Muscle of back (tissue), 13 donors: ENCODE measurements at places on chromosomes 2 and 18.
A peak's percentile ranks its signal among the peaks of the same experiment; 100 is the strongest.

- DNase-seq, result no peak
These were observed at the start of gene HRH4 for GRCh38 chr18:24460388-24460787. TSS of gene HRH4 (plus strand) at chr18:24460637. CDS start at chr18:24460729, 92 bp downstream.

DNA sequence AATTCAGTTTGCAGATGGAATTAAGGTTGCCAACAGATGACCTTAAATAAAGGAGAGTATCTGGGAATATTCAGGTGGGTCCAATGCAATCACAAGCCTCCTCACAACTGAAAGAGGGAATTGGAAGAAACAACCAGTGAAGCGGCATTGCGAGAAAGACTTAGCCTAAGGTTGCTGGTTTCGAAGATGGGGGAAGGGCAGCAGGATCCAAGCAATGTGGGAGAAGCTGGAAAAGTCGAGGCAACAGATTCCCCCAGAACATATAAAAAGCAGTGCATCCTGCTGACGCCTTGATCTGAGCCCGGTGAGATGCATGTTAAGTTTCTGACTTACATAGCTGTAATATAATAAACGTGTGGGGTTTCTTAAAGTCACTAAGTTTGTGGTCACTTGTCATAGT is 162.5 kb downstream of the NDUFA10 start:
- DNase-seq, result no peak

- DNase-seq, result no peak
These were observed 32.4 kb downstream of the IL18R1 start for GRCh38 chr2:102387763-102388546.

GRCh38 chr18:4921548-4921947 is 275.5 kb downstream of the AKAIN1 start:
- no peak for DNase-seq

GRCh38 chr2:153780241-153780640 is 91.5 kb upstream of the GALNT13 start:
- DNase-seq, result no peak

DNA sequence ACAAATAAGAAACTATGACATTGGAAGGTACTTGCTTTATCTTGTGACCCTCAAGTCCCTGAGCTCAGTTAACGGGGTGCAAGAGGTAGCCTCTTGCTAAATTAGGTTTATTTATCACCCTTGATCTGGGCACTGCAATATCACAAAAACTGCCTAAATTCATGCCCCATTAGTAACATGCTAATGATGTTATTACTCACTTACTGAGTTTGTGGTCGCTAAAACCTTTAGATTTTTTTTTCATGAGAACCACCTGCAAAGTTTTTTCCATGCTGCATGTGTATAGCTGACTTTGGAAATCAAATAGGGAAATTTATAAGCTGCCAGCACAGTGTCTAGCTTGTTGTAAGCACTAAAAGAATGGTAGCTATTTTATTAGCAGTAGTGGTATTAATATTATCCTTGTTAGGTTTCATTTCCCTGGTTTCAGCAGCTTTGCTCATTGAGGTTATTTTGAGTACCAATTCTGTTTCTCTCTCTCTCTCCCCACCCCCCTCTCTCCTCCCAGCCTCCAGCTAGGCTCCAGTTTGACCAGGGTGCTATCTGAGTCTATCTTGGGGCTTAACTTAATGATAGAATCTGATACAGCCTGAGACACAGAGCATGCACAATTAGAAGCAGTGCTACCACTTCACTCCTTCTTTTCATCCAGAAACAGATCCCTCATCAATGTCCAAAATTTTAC is 88.7 kb upstream of the ATP8B1 start:
- no peak for DNase-seq

DNA sequence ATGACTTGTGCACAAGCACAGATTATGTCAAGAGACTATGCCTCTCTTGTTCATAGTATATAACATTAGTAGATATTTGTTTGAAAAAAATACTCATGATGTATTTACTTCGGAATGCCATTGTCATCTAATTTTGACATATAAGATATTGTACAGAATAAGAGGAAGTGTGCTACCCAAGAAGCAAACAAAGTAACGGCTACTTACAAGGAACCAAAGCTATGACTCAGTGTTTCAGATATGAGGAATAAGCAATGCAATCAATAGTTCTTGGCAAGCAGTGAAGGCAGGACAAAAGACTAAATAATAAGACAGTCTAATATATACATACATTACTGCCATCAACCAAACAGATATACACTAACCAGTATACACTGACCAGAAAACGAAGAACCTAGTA is 256.3 kb downstream of the CCDC178 start:
- no peak for DNase-seq

- DNase-seq, result no peak
These were observed 17.5 kb downstream of the SMAD2 start for GRCh38 chr18:47912794-47913585.

DNA sequence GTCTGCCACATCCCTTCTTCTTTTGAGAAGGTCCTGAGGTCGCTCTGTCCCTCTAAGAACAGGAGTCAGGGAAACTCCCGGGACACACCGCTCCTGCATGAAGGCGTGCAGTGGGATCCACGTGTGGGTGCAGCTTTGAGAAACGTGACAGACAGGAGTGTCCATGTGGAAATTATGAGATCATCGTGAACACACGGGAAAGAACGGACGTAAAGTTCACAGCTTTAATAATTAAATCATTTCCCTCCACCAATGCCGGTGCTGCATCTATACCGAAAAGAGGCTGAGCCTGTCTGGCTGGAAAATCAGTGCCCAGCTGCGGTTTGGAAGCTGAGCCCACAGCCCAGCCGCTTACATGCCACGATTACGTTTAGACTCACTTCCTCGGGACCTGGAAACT is 372.4 kb upstream of the SALL3 start:
- DNase-seq, result no peak

GRCh38 chr2:66024391-66024790 is 410.5 kb upstream of the MEIS1 start:
- DNase-seq, result no peak

DNA sequence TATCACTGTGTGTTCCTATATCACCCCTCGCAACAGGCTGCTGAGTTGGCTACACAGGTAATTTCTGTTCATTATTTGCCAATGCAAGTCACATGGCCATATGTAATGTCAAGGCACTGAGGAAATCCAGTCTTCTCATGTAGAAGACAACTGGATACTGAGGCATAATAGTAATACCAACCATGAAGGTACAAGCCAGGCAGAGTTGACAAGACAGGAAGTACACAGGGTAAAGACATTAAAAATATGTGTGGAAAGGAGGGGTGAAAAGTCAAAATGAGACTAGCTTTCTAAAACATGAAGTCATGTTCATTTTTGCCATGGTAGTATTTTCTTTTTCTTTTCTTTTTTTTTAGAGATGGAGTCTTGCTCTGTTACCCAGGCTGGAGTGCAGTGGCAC is 17.5 kb upstream of the RNF138 start:
- no peak for DNase-seq

- DNase-seq, result no peak
These were observed 1.7 kb downstream of the NCK2 start for GRCh38 chr2:105746177-105747080.

- DNase-seq, result no peak
These were observed 119.6 kb downstream of the MTX2 start for GRCh38 chr2:176388861-176389260.

- DNase-seq, result no peak
These were observed 152.3 kb downstream of the DIS3L2 start for GRCh38 chr2:232113821-232114220.

DNA sequence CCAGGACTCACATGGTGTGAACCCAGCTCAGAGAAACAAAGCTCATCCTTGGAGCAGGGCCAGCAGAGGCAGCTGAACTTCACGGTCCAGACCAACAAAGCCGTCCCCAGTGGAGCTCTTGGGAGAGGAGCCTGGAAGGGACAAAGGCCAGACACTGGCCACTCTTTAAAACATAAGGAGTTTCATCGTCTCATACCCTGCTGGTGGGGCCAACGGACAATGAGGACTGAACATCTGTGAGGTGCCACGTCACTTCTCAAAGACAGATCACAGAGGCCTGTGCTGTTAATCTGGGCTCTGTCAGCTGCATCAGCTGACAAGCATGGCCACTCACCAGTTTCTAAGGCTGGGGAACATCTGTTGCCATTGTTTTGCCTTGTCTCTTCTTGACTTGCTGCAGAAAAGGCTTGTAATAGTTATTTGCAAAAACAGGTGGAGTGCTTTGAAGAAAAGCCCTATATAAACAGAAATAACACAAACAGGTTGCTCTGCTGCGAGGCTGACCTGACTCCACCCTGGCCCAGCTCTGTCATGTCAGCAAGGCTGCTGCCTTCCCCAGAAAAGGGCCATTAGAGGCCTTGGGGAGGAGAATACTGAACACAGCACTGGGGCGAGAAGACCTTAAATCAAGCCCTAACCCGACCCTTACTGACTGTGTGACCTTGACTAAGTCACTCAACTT is 68.1 kb upstream of the DAPL1 start:
- peak; percentile 75 for DNase-seq

GRCh38 chr18:64972545-64972944 is 778.3 kb upstream of the CDH7 start:
- DNase-seq, result no peak

- DNase-seq, result no peak
These were observed 98.8 kb upstream of the EML6 start for GRCh38 chr2:54624591-54625071.

GRCh38 chr2:188439986-188440385 is 148.3 kb downstream of the GULP1 start:
- no peak for DNase-seq

GRCh38 chr2:227855440-227855839 is 16.0 kb upstream of the DAW1 start:
- DNase-seq, result no peak

DNA sequence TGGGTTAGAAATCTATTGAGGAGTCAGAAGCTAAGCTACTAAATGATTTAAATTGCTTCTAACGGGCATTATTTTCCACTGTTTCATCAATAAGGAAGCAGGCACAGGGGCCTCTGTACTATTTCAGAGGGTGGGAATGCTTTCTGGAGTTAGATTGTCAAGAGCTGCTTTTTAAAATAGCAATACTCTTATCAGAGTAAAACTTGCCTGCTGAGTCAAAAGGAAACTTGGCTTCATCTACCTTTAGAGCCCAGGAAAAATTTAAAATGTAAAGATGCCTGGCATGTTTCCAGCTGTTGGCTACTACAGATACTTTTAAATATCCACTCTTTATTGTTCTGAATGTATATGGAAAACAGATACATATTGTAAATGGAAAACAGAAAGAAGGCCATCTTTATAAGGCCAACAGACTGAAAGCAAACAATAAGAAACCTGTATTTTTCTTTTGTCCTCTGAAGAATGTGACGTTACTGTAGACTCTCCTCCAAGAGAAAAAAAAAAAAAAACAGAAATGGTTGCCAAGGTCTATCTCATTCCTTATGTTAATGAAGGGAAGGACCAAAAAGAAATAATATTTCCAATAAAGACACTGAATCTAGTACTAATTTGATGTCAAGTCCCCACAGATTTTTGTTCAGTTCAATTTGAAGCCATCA is 79.1 kb downstream of the FIGN start:
- no peak for DNase-seq

DNA sequence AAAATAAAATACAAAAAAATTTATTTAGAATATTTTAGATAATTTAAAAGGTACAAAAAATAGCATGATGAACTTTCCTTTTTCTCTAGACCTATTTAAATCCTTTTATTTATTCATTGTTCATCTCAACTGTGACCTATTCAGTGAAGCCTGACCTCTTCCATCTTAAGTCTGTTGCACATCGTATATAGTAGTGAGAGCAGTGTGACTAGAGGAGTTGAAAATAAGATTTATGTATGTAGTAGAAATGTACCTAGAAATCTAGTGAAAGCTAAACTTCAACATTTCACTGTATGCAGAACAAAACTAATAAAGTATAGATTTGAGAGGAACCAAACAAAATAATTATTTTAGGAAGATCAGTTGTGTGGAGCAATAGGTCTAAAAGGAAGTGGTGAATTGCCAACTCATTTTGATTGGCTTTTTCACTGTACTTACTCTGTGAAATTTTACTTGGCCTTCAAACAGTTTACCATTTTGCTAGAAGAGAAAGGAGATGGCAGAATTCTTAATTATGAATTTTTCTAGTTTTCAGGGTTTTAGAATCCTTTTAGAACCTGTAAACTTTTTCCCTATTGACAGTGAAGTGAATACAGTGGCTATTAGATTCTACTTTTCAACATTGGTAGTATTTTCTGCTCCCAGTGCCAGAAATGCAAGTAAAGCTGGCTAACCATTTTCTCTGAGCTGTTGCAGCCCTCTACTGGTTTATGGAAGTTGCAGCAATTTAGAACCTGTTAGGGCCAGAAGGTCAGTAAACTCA is 11.0 kb downstream of the ANKRD12 start:
- peak; percentile 60 for DNase-seq

GRCh38 chr2:1421731-1422130 is 8.5 kb downstream of the TPO start:
- no peak for DNase-seq

DNA sequence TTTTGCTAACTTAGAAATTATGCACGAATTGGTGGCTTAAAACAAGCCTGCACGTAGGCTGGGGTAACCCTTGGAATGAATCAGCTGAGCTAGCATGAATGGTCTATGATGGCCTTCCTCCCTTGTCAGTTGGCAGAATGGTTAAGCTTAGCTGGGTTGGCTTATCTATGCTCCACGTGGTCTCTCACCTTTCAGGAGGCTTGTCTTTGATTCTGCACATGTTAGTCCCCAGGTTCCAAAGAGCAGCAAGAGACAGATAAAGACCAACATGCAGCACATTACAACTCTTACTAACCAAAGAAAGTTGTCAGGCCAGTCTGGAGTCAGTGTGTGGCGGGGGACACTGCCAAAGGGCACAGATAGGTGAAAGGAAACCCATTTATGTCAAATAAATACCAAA is 700.9 kb upstream of the SYT4 start:
- DNase-seq, result no peak

GRCh38 chr2:170434900-170435621 is 257.1 kb downstream of the MYO3B start:
- no peak for DNase-seq

DNA sequence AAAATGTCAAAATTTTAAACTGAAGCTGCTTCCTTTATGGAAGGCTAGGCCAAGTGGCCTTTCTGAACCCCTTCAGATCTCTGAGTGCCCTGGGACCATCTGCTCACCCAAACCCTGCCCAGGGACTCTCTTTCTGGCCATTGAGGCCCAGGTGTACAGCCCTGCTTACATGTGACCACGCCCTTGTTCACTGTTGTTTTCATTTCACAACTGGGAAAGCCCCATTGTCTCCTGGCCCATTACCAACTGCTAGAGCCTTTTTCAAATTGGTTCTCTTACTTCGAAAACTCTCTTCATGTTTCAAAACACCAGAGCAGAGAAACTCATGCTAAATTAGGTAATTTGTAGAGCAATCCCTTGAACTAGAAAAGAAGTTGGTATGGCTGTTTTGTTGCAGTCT is 219.5 kb upstream of the TANK start:
- DNase-seq, result no peak

DNA sequence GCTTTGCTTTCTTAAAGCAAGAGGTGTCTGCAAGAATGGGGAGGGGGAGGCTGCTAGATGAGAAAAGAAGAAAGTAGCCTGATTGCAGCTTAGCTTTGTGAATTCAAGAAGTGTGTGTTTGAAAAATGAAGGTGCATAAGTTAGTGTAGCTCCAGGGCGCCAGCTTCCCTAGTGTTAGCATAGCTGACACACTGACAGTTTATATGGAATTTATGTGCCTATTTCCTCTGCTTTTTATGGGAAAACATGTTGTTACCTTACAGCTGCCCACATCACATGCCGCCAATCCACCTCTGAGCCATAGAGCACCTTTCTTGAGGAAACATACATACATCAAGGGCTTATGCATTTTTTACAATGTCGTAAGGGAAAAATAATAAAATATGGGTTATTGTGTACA is 536.4 kb upstream of the PIK3C3 start:
- DNase-seq, result no peak
